NCI-H2107 (cell line): ENCODE measurements at places on chromosomes 6 and 20.

DNA sequence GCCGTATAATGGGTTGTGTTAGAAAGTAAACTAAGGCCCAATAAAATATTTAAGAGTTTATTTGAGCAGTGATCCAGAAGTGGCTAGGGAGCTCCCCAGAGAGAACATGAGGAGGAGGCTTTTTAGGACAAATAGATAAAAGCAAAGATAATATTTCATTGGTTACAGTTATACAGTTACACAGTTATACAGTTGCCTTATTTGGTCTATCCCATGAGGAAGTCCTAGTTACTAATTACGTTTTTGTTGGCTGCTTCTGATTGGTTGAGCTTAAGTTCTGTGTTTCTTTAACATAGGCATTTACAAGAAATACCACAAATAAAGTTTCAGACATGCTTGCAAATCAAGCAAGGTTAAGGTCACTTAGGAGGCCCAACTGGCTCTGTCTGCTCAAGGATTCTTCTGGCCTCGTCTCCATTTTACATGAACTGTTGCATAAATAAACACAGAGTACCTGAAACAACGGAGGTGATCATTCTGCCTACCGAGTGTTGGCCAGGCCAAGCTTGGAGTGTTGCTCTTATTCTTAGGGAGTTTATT is 7.0 kb downstream of the UBD start:
- no peak for DNase-seq

- no peak for DNase-seq
Measured at GRCh38 chr6:14053811-14054210, 63.8 kb upstream of the CD83 start.

DNA sequence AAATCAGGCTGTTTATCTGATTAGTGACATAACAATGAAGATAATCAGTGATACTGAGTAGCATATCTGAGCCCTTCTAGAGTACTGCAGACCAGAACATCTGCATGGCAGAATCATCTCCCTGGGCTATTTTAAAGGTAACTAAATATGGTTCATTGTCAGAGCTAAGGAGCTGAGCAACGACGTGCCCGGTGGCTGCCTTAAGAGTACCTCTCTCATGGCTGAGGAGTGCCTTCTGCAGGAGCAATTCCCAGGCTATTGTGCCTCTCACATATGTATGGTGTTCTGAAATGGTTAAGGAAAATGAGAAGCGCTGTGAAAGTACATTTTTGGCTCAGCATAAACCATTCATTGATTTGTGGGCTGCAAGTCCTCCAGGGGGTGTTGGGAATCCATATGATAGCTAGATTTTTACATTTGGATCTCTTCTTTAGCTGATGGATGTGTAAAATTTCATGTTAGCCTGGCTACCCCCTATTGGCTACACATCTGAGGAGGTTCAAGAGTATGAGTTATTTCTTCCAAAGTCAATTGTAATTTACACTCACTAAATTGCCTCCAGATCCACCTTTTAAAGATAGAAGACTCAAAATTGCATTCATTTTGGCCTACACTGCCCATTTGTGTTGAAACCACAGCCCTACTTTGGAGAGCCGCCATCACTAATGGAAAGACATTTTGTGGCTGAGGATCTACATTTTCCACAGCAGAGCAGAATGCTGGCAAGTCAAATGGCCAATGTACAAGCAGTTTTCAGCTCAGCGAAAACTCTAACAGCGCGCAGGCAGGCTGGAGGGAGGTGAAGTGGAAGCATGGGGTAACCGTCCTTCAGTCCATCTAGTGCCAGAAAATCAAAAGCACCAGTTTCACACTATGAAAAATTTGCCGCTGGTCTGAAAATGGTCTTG is 198.0 kb downstream of the SIM1 start:
- no peak for DNase-seq

DNA sequence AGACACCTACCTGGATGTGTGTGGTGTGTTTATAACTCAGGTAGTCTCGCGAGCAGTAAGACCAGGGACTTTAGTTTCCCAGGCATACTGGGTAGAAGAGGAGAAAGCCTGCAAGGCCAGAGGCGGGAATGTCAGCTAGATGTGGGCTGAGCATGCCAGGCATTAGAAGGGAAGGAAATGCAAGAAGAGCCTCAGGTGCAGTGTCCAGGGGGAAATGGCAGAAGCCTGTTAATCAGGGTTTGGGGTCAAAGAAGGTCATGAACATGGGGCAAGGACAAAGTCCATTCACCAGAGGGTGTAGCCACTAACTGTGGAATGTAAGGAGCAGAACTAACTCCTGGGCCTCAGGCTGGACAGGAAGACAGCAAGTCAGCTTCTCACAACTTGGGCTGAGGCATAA is 305.0 kb downstream of the SMOC2 start:
- no peak for DNase-seq

DNA sequence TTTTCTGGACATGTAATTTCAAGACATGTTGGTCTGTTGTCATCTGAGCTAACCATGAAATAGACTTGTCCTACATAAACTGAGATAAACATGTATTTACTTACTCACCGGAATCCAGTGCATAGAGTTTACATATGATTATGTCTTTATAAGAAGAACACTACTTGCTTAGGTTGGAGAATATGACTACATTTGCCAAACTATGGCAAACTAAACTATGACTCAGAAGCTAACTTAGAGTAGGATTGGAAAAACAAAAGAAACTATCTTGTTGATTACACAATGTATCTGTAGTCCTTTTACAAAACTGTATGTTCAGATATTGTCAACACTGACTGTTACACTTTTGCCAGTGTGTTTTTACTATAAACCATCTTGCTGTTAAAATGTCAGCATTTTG is 113.3 kb downstream of the CRYBG1 start:
- DNase-seq: no peak

- no peak for DNase-seq
Measured at GRCh38 chr20:50674138-50674825, 17.1 kb downstream of the RIPOR3 start.

DNA sequence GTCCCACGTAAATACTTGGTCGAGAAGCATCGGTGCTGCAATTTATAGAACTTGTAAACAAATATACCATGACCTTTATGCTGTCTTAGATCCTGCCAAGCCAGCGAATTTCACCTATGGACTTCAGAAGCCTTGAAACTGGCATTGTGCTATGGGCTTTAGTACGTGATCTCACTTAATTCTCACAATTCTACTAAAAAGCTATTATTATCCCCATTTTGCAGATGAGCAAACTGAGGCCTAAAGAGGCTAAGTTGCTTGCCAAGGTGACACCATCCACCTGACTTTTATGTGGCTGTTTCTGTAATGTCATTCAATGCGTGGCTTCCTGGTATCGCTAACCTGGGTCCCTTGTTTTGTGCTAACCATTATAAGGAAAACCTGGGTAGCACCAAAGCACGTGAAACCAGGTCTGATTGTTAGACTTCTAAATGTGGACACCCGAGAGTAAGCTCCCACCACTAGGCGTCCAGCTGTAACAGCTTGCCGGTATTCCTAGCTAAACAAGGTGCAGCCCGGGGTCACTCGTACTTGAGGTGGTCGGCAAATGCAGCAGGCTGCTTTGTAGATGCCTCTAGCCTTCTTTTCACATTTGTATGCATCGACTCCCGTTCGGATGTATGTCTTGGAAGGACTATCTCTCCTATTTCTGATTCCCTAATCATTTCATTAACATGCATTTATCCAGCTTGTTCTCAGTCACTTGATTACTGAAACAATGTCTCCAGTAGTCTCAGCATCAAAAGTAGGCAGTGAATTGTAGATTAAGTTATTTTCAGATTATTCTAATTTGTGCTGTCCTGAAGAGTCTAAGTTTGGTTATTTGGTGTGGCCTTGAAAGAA is 1.1 kb downstream of the SYNJ2 start:
- no peak for DNase-seq

DNA sequence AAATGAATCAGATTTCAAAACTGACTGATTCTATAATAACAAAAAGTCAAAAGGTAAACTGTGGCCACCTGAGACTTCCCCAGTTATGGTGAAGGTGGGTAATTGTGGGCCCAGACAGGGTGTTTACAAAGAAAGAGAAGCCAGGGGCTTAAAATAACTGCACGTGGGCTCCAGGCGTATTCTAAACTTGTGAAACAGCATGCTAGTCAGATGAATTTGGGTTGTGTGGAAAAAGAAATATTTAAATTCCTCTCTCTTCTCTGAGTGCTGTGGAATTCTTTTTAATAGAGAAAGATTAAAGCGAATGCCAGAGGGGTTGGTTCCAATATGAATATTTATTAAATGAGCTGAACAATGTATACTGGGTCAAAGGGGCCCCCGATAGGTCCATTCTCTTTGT is 166.3 kb upstream of the AFDN start:
- no peak for DNase-seq

DNA sequence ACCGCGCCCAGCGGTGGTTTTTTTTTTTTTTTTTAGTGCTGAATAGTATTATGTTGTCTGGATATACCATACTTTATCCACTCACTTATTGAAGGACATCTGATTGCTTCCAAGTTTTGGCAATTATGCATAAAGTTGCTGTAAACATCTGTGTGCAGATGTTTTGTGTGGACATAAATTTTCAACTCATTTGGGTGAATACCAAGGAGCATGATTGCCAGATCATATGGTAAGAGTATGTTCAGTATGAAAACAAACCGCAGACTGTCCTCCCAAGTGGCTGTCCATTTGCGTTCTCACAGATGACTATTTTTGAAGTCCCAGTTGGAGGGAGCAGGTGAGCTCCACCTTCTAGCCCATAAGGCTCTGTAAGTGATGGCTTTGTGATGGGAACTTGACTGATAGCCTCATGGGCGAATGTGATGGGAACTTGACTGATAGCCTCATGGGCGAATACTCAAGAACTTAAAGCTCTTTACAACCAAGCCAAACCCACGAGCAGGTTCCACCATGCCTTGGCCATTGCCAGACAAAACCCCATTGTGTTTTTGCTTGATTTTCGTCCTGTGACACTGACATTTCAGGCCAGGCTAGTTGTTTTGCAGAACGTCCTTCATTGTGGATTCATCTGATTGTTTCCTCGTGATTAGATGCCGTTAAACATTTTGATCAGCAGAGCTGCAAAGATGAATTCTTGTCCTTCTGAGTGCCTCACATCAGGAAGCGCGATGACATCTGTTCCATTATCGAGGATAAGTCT is 51.0 kb downstream of the ZBTB2 start:
- no peak for DNase-seq

GRCh38 chr20:46558511-46558959 is 8.1 kb upstream of the OCSTAMP start:
- DNase-seq: peak; percentile 2

GRCh38 chr6:30599625-30600324 is 17.3 kb downstream of the PPP1R10 start:
- DNase-seq: no peak

DNA sequence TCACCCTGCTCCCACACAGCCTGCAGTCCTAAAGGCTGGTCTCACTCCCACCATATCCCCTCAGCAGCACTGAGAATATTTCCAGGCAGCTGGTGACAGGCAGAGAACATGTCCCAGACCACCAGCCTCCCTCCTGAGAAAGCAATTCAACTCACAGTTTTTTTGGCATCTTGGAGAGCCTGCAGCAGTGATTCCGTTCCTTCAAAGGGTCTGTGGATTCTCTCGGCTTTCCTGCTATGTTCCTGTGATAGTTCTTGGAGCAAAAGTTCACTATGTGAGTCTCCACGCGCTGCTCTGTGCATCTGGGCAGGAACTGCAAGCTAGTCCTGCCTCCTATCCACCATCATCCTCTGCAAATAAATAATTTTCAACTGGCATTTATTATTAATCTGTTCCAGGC is 448.3 kb upstream of the HSF2 start:
- no peak for DNase-seq

DNA sequence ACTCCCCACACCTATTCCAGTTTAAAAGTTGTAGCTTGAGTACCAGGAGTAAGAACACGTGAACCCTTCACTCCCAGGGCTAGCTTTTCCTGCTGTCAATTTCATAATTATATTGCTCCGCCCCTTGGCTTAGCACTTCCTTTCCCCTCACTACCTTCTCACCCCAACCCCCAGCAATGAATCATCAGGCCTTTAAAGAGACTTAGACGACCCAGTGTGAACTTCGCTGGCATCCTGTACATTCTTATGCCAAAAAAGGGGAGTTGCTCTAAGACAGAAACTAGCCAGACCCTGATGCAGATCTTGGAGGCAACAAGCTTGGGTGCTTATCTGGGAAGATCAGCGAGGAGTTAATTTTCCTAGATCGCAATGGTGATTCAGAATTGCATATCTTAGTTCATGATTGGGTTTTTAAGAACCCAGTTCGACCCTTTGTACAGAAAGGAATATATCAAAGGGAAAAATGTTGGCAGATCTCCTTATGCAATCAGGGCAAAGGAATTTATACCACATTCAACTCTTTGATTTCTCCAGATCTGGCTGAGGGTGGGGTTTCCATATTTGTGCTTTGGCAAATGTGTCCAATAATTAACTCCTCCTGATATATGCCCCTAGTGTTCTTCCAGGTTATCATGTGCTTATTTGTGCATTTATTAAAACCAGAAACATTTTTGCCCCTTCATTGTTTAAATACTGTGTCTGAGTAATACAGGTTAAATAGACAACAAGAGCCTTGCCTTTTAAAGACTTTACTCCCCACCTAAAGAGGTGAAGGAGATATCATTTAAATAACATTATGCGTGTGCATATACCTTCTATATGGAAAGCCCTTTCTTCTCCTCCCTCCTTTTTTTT is 8.1 kb upstream of the ATXN1 start:
- no peak for DNase-seq

DNA sequence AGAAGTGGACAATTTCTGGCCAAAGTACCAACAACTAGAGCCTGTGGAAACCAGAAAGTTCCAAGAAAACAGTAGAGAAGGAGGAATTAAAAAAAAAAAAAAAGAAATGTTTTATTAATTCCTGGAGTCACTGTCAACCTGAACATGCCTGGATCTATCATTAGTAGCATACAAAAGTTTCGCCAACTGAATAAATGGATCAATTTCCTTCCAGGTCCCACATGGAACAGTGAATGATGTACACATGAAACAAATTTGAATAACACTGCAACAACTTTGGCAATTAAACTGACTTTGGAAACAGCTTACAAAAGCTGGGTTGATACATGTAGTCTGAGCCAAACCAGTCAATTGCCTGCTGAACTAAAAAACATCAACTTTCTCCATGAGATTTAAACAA is 90.0 kb upstream of the HMGCLL1 start:
- no peak for DNase-seq

DNA sequence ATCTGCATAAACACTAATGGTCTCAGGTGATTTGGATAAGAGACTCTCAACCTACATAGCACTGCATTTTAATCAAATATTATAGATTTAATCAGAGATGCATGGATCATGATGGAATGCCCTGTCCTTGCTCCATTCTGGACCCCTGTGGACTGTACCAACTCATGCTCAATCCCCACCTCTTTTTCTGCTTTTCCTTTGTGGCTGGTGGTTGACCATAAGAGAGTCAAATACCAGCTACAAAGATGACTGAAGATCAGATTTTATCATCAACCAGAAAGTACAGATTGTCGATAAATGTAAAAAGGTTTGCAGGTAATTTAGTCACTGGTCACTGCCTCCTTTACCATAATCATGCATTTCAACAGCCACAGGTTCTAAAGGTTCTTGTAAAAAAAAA is 116.2 kb downstream of the ME1 start:
- no peak for DNase-seq

DNA sequence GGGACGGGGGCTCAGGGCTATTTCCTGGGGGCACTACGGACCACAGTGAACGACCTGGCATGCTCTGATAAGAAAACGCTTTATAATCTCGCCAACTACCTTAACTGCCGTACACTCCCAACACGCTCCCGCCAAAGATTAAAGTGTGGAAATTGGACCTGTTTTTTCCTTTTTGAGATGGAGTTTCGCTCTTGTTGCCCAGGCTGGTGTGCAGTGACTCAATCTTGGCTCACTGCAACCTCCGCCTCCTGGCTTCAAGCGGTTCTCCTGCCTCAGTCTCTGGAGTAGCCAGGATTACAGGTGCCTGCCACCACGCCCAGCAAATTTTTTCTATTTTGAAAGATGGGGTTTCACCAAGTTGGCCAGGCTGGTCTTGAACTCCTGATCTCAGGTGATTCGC is 346 bp upstream of the SLC44A4 start:
- DNase-seq: no peak
